ENCODE measurements at places on chromosomes 7 and 10. TPM values are rescaled to one million over a fixed set of nuclear protein-coding genes. Genes with fewer than 3 reads are reported as not detected.

The ZC3HAV1L gene
- 15.3 TPM for total RNA-seq

The TAC1 gene
- not detected for total RNA-seq

The CNPY1 gene
- not detected for total RNA-seq

The MBL2 gene
- not detected for total RNA-seq

The ACTR1A gene
- total RNA-seq, result 198 TPM

The AGAP3 gene
- 41.0 TPM for total RNA-seq

The PTPN20 gene
- total RNA-seq, result not detected

The SDK1 gene
- total RNA-seq, result 0.20 TPM

The PTER gene
- total RNA-seq, result 10.0 TPM

The MINPP1 gene
- 27.2 TPM for total RNA-seq

The CYP2W1 gene
- total RNA-seq, result not detected

The CRYGN gene
- total RNA-seq, result not detected

The TRDMT1 gene
- 4.3 TPM for total RNA-seq

The KCND2 gene
- 0.05 TPM for total RNA-seq

The PVRIG gene
- total RNA-seq, result not detected

The MGAM2 gene
- not detected for total RNA-seq

The STK31 gene
- total RNA-seq, result 0.05 TPM

The MORN4 gene
- total RNA-seq, result 6.1 TPM

The LRRC18 gene
- not detected for total RNA-seq

The PNLIPRP1 gene
- not detected for total RNA-seq

The BTBD16 gene
- not detected for total RNA-seq

The LRMDA gene
- 13.7 TPM for total RNA-seq

The SEMA3C gene
- not detected for total RNA-seq

The ZNF365 gene
- total RNA-seq, result 0.33 TPM

The SYNPO2L gene
- total RNA-seq, result not detected

The FMC1 gene
- 11.1 TPM for total RNA-seq

The GPR146 gene
- 7.8 TPM for total RNA-seq

The SAMD8 gene
- 17.5 TPM for total RNA-seq

The TFR2 gene
- 0.44 TPM for total RNA-seq

The BEND7 gene
- 8.8 TPM for total RNA-seq

The COBL gene
- not detected for total RNA-seq

The OR9A2 gene
- total RNA-seq, result not detected

The ZNF736 gene
- 2.7 TPM for total RNA-seq

The CACNB2 gene
- total RNA-seq, result not detected

The TMEM236 gene
- 0.80 TPM for total RNA-seq

The SEPHS1 gene
- total RNA-seq, result 43.7 TPM

The SEMA4G gene
- 0.84 TPM for total RNA-seq

The LIPJ gene
- total RNA-seq, result not detected

The C10orf105 gene
- not detected for total RNA-seq

The MINDY3 gene
- 24.0 TPM for total RNA-seq

The C10orf53 gene
- total RNA-seq, result not detected

The KLHDC10 gene
- 12.9 TPM for total RNA-seq

The FZD1 gene
- 6.0 TPM for total RNA-seq
